Activated CD4-positive, alpha-beta T cell treated with anti-CD3 and anti-CD28 coated beads, Interleukin-10, Interleukin-2, amounts not matched to agents 100 ng/mL and 50 ng/mL, durations not matched to agents 16 hours and 8 hours (primary cell): ENCODE measurements at places on chromosomes 6 and 20.

GRCh38 chr6:116472706-116473105, 11.5 kb downstream of the CALHM6 start:
- DNase-seq, result no peak

DNA sequence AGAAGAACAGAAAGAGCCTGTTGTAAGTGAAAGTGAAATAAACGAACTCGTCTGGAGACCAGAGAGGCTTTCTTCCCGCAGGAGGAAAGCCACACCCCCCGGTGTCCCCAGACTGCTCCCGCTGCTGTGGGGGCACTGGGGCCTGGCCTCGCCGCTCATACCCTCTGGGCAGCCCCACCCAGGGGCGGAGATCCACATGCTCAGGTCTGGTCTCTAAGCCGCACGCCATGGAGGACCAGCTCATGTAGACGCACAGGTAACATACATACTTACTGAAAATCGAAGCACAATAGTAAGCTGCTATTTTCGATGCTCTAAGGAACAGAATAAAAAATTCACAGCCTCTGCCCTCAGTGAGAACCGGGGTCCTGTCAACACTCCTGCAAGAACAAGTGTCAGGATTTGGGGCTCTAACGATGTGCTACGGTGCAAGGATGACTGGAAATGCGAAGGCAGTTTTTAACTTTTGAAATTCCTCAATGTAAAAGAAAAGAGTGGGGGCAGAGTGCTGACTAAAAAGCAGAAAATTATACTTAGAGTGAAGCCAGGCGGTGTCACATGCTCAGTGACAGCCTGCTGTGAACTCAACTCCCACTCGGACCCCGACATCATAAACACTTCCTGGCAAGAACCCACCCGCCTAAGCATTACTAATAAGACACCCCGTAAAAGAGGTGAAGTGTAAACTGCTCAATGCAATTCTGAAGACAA, 110.5 kb downstream of the IRF4 start:
- DNase-seq, result peak; percentile 86

- no peak for DNase-seq
Observed at GRCh38 chr6:169292338-169293124, 38.9 kb upstream of the THBS2 start.

DNA sequence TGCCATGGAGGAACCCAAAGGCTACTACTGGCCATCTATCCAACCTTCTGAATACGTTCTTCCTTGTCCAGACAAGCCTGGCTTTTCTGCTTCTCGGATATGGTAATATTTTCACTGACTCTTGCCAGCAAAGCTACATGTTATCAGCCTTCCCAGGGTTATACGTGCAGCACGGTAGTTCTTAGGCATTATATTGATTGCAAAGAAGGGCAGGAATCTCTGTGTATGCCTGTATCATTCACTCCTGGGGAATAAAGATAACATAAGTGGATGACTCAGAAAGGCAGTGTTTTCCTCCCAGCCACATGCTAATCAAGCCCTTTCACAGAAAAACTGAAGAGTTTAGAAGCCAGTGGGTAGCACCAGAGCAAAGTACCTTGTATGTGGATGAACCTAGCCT, 98.7 kb downstream of the ADGRG6 start:
- no peak for DNase-seq

DNA sequence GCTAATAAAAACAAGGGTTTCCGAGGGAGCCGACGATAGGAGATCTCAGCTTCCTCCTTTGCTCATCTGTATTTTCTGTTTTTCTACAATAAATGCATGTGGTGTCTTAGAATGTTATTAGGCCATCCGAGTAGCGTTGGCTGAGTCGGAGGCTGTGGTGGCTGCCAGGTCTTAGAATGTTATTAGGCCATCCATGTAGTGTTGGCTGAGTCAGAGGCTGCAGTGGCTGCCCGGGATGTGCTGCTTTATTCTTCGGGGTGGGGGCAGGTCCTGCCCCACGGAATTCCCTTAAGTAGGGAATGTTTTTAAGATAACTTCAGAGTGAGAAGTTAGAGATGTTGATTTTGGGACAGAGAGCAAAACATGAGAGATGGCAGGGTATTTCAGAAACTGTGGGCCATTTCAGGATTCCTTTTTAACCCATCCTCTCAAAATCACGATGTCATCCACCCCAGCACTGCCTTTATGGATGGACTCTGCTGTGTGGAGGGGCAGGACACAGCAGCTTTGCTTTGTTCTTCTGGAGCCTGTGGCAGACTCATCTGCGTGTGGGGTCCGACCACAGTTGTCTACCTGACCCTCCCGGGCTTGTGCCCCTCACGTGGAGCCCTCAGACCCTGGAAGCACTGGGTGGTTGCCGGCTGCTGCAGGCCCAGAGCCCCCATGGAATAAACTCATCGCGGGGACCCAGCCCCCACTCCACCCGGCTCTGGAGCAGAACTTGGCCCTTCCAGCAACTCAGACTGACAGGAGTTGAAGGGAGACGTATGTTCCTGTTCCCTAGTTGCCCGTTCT, 20.4 kb downstream of the OSBPL2 start:
- no peak for DNase-seq

GRCh38 chr6:34062815-34063214, 83.1 kb downstream of the GRM4 start:
- DNase-seq, result no peak

DNA sequence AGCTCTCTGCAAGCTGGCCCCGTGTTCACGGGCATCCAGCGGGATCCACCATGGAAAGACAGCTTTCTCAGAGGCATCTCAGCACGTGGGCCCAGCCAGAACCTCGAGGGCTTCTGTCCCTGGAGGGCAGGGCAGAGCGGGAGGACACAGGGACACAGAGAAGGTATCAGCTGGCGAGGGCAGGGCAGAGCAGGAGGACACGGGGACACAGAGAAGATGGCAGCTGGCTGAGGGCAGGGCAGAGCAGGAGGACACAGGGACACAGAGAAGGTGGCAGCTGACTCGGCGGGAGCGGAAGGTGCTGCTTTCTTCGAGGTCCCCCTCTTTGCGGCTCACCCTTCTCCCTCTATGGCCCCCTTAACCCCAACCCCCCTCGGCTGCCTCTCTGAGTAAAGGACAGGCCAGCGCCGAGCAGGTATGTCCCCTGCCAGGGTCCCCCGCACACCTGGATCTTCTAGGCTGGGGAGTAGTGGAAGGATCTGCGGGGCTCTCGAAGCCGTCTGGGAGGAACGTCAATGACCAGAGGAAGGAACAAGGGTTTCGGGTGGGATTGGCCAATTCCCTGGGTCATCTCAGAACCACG, 28.9 kb upstream of the BHLHE23 start:
- DNase-seq, result no peak

- DNase-seq, result no peak
Observed at GRCh38 chr6:125983246-125983945, 2.9 kb upstream of the TRMT11 start.

GRCh38 chr6:9002833-9003232, 567.5 kb upstream of the SLC35B3 start:
- DNase-seq, result no peak

DNA sequence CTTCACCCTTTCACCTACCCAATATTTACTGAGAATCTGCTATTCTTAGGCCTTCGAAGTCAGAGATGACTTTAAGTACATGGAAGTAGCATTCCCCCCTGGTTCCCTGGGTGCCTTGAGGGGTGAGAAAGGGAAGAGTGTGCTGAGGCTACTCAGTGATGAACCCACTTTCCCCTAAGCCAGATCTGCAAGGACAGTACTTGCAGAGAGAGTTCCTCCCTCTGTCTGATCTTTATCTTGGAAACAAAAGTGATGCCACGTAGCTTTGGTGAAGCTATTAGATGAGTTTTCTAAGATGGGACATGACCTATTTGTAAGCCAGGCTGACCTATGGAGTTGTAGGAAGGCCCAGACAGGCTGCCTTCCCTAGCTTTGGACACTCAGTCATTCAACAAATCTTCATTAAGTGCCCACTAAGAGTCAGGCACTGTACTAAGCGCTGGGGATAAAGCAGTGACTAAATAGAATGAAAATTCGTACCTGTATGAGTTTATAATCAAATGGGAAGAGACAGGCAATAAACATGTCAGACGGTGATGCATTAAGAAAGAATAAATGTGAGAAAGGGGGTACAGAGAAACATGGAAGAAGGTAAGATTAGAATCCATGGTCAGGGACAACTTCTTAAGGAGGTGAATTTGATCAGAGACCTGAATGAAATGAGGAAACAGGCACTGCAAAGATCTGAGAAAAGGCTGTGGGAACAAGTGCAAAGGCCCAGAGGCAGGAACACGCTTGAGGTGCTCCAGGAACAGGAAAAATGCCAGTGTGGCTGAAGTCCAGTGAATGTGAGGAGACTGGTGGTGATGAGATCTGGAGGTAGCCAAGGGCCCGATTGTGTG, 42.2 kb downstream of the BCL2L1 start:
- DNase-seq, result no peak

DNA sequence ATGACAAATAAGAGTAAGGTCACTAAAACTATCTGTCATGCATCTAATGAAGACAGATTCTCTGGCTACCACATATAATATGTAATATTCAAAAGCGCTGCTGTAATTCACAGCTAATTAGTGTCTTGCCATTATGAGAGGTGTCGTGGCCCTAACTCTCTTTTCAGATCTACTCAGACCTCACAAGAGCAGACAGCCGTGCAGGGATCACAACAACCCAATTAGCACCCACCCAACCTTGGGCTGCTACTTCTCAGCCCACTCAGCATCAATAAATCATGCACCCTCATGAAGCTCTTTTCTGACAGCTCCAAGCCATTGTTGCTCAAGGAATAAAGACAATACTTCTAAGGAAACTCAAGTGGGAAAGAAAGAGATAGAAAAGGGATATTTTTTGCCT, 61.5 kb downstream of the FRK start:
- no peak for DNase-seq

- DNase-seq, result peak; percentile 86
Observed at GRCh38 chr6:16731478-16732051, 29.7 kb downstream of the ATXN1 start.

DNA sequence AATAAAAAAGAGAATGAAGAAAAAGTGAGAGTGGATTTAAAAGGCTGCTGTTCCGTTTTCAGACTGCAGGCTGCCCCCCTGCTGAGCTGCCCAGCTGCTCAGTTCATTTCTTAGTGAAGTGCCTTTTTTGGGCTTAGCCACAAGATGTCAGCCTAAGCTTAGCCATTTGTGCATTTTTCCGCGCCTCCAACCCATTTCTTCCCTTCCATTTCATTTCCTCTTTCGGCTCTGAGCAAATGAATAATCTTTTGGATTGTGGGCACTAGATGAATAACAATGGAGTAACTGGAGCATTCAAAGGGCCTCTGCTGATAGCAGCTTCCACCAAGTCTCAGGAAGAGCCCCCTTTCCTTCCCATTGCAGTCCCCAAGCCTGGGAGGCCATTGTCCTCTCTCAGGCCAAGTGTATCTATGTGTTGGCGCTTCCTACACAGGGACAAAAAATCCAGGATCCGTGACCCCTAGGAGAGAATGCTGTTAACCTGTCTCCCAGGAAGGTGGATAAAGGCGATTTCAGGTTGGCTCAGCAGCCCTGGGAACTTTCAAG, 83.5 kb upstream of the SPTLC3 start:
- DNase-seq, result peak; percentile 55

DNA sequence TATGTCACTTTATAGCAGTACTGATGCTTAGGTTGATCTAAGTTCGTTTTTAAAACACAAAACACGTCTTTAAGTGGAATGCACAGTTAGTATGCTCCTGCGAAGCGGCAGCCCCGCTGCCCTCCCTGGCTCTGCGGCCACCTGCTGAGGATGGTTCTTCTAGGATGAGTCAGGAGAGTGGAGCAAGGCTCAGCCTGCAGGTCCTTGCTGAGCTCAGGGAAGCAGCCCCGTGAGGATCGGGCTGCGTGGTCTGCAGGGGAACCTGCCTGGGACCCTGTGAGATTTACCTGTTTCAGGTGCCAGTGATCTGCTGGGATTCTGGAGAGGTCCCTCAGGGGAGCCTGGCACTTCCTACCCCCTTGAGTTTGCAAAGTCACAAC, 57.5 kb downstream of the SYNJ2 start:
- no peak for DNase-seq

DNA sequence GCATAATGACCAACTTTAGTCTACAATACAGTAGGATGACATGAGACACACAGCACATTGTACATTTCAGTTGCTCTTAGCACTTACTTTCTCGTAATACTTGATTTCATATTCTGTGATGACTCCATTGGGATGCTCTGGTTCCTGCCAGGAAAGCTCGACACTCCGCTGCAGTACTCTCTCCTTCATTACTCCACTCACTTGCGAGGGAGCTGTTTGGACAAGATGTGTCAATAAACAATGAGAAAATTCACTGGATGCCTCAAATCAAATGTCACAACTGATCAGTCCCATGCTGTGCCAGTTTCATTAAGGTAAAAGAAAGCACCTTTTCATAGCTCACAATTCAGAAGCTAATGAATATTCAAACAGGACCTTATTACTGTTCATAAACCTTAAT, 147.1 kb downstream of the EPHA7 start:
- DNase-seq, result no peak

- DNase-seq, result no peak
Observed at GRCh38 chr6:129273161-129273560, 390.2 kb downstream of the LAMA2 start.

DNA sequence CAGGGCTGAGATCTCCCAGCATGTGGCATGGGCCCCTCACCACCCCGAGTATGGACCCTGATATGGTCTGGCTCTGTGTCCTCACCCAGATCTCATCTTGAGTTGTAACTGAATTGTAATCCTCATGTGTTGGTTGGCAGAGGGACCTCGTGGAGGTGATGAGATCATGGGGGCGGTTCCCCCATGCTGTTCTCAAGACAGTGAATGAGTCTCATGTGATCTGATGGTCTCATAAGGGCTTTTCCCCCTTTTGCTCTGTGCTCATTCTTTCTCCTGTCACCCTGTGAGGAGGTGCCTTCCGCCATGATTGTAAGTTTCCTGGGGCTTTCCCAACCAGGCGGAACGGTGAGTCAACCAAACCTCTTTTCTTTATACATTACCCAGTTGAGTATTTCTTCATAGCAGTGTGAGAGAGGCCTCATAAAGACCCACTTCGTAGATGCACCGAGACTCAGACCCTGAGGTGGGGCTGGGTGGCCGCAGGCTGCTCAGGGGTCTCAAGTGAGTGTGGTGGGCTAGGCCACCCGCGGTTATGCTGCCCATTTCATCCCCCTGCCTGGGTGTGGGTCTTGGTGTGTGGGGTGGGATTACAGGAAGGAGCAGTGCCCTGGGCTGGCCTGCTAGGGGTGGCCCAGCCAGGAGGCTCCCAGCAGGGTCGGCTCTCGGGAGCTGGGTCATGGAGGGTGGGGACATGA, 26.2 kb upstream of the GATA5 start:
- DNase-seq, result peak; percentile 92

- peak; percentile 55 for DNase-seq
Observed at GRCh38 chr6:3162565-3163247, 5.4 kb upstream of the TUBB2A start.

- no peak for DNase-seq
Observed at GRCh38 chr20:4773736-4774135, 52.0 kb downstream of the PRND start.

GRCh38 chr6:157254538-157254937, 68.8 kb downstream of the TMEM242 start:
- DNase-seq, result no peak

- peak; percentile 26 for DNase-seq
Observed at GRCh38 chr6:70221025-70221714, 81.7 kb downstream of the COL9A1 start.

GRCh38 chr20:347640-348484, 951 bp downstream of the NRSN2 start:
- peak; percentile 83 for DNase-seq

GRCh38 chr20:4793183-4793582, 71.5 kb downstream of the PRND start:
- no peak for DNase-seq
